ENCODE measurements at places on chromosomes 1 and 21. TPM values are rescaled to one million over a fixed set of nuclear protein-coding genes. Genes with fewer than 3 reads are reported as not detected.

FCRLB gene
- not detected for total RNA-seq

CLCNKB gene
- not detected for total RNA-seq

KIF1B gene
- total RNA-seq, result 11.1 TPM

SLC6A17 gene
- total RNA-seq, result 0.04 TPM

AMY1B gene
- total RNA-seq, result not detected

SMIM1 gene
- total RNA-seq, result 2.7 TPM

SPRR1B gene
- total RNA-seq, result not detected

CFH gene
- total RNA-seq, result not detected

- DNase-seq, result no peak
Observed at GRCh38 chr1:204529371-204529895, 13.2 kb downstream of the MDM4 start.

DNA sequence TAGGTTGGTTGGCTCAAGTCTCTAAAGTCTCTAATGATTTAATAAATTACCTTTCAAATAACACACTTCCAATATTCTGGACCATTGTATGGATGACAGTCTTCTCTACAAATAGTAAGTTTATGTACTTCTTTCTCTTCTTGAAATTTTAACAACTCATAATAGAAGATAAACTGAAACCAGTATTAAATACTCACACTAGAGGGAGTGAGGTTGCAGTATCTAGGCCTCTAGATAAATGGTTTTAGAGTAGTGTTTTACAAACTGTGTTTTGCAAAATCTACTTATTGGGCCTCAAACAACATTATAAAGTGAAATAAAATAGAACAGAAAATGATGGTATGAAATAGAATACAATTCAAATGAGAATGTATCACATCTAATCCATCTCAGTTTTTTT lies 479.9 kb upstream of the BRINP3 start:
- DNase-seq, result no peak

GRCh38 chr1:244962130-244962529 lies 97.8 kb upstream of the HNRNPU start:
- no peak for DNase-seq

- no peak for DNase-seq
Observed at GRCh38 chr1:45870500-45870899, 67.1 kb downstream of the MAST2 start.

DNA sequence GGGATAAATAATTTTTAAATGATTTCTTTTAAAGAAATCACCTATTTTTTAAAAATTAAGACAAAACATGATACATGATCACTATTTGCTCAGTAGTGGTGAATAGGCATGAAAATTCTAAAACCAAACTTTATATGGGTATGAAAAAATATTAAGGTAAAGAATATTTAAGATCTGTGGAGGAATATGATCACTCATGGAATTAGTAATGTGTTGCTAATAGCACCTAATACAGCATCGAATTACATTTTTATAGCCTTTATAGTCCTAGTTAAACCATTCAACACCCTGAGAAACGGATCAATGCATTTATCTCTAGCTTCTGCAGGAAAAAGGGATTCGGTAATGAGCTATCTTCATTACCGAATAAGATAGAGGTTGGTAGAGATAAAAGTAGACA lies 373.9 kb downstream of the LRRIQ3 start:
- no peak for DNase-seq

DNA sequence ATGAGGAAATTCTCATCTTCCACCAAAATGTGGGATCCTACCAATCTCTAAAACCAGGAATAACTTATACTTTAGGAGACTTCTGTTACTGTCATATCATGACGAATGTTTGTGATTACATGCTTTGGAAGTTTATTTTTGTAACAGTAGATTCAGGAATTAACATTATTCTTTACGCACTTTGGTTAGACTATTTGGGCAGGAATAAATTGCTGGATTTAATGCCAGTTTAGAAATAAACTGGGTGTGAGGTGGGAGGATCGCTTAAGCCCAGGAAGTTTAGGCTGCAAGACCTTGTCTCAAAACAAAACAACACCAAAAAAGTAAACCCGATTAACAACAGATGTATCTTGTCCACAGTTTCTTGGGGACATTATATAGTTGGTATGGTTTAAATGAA lies 52.1 kb downstream of the MIGA1 start:
- DNase-seq, result no peak

DNA sequence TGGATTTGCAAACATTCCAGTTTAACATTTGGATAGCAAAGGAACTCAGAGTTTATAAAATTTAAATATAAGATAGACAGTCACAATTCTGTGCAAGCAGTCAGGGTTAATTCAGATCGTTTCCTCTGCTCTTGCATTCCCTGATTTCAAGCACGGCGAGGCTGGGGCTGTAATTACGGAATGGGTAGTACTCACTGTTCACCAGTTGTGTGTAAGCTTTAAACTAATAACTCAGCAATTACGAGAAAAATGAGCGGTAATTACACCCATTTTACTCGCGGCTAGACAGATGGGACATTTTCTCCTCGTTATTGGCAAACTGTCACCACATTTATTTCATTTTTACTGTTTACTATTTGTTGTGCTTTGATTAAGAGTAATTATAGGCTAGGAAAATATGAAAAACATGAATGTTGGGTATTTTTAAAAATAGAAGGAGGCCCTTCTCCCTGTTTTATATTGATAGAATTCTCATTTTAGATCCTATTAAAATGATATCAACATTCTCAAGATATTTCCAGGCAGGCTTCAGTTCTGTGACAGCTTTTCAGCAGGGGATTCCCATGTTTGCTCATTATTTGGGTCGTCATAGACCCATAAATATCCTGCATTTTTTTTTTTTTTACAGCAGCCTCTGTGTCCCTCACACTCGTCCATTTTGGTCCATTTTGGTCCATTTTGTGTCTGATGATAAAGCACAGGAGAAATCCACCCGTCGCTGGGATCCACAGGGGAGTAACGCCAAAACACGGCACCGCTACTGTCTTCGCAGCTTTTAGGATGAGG lies 208.3 kb downstream of the DSCAM start:
- DNase-seq, result no peak

DNA sequence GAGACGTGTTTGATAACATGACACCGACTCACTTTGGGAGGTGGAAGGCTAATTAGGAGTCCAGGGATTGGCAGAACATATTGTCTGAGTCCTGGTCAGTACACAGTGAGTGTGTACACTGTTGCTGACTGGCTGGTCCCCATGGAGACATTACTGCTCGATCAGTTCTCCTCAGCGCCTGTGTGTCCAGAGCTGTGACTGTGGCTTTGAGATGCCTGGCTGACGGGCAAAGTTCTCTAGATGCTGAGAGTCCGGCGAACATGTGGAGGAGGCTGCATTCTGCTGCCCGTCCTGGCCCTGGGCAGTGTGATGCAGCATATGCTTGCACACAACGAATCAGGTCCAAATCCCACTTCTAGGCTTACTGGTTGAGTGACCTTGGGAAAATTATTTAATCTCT lies 280.1 kb upstream of the ST6GALNAC5 start:
- DNase-seq, result no peak

DNA sequence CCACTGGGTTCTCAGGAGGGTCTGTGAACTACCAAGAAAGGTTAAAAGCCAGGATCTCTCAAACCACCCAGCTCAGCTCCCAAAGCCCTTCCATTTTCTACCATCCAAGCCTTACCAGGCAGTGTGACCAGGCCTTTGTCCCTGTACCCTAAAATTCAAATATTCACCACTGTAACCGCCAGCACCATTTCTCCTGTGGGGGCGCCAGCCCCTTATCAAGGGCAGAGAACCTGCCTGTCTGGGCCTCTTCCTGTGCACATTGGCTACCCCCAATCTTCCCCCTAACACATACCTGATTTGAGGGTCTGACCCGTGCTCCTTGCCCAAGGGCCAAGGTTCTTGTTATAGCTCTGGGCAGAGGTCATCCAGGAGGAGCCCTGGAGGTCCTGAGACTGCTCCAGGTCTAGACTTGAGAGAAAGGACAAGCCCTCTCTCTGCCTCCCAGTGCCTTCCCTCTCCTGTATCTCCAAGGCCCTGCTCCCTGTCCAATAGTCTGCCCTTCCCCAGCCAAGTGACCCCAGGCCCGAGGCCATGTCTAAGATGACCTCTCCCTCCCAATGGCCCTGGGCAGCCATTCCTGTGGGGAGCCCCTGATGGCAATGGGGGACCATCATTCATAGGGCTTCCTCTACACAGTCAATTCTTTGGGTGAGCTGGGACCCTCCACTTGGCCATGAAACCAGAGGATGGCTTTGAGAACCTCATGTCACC lies 78.5 kb downstream of the FHAD1 start:
- DNase-seq, result no peak

DNA sequence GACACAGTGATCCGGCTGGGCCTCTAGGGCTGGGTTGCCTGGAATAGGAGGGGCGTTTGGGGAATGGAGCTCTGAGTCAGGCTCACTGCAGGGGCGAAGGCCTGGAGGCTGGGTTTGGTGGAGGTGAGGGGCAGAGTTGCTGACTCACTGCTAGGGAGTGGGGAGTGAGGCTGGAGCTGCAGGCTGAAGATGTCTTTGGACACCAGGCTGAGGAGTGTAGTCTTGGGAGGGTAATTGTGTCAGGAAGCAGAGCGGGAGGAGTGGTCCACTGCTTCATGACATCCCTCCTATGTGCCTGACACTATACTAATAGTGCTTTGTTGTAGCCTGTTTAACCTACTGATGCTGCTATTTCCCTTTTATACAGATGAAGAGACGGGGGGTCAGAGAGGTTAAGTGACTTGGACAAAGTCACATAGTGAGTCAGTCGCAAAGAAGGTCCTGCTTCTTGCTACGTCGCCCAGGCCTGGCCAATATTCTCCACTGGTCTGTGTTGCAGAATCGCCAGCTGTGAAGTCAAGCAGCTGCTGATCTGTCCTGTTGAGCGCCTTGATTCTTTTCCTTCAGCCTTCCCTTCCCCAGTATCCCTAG lies 13.6 kb downstream of the ACTL8 start:
- no peak for DNase-seq

GRCh38 chr1:232776526-232777106 lies 28.6 kb upstream of the MAP10 start:
- DNase-seq, result no peak

DNA sequence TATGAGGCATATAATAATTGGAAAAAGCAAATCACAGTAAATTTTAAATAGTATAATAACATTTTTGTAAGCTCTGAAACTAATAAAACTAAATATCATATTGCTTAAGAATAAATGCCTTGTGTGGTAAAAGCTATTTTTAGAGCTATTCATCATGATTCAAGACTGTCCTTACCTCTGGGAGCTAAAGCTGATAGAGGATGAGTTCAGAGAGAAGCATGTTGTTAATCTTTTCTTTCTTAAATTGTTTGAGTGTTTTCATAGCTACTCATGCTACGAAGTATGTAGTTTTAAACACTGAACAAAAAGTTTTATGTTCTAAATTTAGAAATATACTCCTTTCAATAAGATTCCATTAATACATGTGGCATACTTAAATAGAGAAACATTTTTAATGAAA lies 30.5 kb downstream of the IFI16 start:
- DNase-seq, result no peak

DNA sequence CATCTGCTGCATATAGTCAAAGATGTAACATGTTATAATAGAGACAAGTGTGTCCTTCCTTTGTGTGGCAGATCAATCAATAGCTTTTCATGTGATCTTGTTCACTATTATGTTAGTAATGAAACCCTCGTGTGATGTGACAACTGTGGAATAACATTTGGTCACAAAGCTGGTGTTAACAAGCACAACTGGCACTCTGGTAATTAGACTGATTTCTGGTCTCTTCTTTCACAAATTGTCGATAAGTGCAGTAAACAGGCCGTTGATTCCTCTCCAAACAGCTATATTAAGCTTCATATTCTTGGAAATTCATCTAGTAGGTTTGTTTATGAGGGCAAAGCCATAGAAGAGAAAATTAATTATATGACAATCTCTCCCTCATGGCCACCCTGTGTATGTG lies 616.7 kb upstream of the PTBP2 start:
- DNase-seq, result no peak

GRCh38 chr1:240401731-240402130 lies 210.2 kb downstream of the GREM2 start:
- no peak for DNase-seq

DNA sequence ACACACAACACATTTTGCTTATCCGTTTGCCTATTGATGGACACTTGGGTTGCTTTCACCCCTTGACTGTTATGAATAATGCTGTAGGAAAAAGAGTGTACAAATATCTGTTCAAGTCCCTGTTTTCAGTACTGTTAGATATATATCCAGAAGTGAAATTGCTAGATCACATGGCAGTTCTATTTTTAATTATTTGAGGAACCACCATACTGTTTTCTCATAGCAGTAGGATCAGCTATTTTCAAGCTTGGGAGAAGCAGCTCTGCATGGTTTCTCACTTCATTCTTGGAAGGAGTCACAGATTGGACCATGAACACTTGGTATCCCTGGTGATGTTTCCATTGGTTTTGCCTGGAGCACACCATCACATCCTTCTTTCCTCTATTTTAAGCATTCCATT lies 114.4 kb upstream of the ZP4 start:
- DNase-seq, result no peak

GRCh38 chr1:17020502-17020901 lies 8.8 kb upstream of the ATP13A2 start:
- no peak for DNase-seq

DNA sequence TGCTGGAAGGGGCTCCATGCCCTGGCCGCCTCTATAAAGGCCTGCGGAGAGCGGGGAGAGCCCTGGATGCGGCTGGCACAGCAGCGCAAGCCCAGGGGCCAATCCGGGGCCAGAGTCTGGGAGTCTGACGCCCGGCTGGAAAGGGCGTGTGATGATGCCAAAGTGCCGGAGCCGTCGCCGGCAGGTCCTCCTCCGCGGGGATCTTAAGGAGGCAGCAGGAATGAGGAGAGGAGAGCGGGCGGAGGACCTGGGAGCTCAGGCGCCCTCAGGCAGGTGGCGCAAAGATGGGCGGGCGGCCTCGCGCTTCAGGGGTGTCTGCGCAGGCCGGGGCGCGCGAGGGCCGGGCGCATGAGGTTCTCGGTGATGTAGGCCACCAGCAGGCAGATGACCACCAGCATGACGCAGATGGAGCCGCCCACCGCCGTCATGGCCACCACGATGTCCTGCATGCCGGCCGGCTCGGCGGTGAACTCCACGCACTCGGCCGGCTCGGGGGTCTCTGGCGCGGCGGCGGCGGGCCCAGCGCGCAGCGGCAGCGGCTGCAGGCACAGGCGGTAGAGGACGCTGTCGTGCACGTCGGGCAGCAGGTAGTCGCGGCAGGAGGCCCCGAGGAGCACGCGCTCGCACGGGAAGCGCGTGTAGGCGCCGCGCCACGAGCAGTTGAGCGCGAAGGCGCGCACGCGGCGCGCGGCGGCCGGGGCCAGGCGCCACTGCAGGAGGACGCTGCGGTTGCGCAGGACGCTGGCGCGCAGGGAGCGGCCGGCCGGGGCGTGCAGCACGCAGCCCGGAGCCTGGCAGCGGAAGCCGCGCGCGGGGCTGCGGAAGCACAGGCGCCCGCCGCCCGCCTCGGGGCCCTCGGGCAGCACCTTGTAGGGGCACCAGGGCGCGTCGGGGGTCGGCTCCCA lies 653 bp downstream of the FNDC10 start:
- DNase-seq, result no peak
